Activated CD8-positive, alpha-beta memory T cell treated with anti-CD3 and anti-CD28 coated beads, Interleukin-2, amount 50 U/mL, for 48 hours (primary cell): ENCODE measurements at places on chromosomes 12 and 14.
A peak's percentile ranks its signal among the peaks of the same experiment; 100 is the strongest.

DNA sequence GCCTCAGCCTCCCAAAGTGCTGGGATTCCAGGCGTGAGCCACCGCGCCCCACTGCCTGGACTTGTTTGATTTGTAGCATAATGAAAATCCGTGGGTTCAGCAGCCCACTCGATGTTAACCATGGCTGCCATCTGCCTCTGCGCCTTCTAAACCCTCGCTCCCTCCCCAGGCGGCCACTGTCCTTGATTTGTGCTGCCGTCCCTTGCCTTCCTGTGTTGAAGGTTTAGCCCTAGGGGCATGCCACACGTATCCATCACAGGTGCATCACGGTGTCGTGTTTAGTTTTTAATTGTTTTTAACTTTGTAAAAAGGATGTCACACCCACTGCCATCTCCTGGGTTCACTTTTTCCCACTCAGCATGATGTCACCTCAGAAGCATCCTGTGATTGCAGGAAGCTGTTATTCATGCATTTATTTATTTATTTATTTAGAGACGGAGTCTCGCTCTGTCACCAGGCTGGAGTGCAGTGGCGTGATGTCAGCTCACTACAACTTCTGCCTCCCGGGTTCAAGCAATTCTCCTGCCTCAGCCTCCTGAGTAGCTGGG is 24.5 kb upstream of the ULK1 start:
- DNase-seq = no peak

GRCh38 chr12:6753772-6754356 is 923 bp upstream of the MLF2 start:
- DNase-seq = no peak

GRCh38 chr12:47120736-47121135 is 41.0 kb upstream of the AMIGO2 start:
- DNase-seq = no peak

GRCh38 chr12:60263161-60263560 is 667.3 kb downstream of the SLC16A7 start:
- DNase-seq = no peak

- DNase-seq = no peak
Observed at GRCh38 chr12:110111476-110112334, 12.5 kb upstream of the IFT81 start.

GRCh38 chr12:68237078-68237477 is 11.5 kb upstream of the IL26 start:
- DNase-seq = no peak

DNA sequence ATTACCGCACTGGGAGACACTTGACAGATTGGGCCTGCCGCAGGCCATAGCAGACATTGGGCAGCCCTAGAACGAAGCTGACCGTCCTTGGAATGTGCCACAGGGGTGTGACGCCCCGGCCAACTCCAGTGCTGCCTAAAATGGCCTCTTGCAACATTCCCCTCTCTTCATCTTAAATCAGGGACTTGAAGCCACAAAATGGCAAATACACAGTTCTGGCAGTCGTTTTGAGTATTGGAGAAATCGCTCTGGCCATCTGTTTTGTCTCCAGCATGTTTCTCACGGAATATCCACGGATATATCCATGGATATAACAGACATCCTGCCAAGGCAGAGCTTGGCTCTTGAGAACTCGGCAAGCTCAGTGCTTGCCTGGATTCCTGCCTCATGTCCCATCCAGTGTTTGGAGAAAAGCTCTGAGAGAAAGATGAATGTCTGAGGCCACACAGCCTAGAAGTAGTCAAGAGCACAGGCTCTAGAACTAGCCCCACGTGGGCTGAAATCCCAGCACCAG is 158.4 kb downstream of the CHST11 start:
- no peak for DNase-seq

- DNase-seq = no peak
Observed at GRCh38 chr12:54040148-54040494, 7.3 kb downstream of the HOXC5 start.

GRCh38 chr12:92191061-92191460 is 45.4 kb upstream of the BTG1 start:
- DNase-seq = no peak

DNA sequence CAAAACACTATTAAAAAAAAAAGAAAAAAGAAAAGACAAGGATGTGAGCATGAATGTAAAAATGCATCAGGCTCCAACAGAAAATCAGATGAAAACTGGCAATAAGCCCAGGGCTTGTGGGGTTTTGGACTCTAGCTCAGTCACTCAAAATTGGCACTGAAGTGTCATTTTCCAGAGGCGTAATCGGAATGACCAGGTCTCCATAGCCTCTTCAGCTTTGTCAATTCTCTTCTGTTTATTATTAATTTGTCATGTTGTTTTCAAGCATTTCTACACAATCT is 137.2 kb upstream of the TRHDE start:
- DNase-seq = no peak

DNA sequence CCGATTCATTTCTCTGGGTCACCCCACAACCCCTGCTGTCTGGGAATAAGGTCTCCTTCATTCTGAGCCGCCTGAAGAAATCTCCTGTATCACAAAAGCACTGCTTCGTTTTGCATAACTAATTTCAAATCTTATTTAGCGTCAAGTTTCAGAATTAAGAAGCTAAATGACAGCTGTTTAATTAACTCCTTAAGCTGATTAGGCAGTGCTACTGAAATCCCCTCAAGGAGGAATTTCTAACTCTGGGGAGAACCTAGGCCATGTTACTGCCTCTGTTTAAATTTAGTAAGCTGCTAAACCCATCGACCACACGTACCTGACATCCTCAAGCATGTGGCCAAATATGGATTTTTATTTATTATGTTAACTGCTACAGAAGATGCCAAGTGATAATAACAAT is 373.6 kb downstream of the GLT1D1 start:
- DNase-seq = no peak

DNA sequence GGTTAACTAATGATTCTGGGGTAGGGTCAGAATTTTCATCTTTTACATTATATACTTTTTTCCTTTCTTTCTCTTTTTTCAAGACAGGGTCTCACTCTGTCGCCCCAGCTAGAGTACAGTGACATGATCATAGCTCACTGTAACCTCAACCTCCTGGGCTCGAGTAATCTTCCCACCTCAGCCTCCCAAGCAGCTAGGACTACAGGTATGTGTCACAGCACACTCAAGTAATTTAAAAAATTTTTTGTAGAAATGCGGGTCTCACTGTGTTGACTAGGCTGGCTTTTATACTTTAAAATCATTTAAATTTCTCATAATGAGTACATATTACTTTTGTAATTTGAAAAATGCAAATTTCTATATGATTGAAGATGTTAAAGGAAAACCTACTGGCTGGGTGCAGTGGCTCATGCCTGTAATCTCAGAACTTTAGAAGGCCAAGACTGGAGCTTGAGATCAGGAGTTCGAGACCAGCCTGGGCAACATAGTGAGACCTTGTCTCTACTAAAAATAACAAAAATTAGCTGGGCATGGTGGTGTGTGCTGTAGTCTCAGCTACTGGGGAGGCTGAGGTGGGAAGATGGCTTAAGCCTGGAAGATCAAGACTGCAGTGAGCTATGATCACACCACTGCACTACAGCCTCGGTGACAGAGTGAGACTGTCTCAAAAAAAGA is 25.7 kb downstream of the R3HDM2 start:
- no peak for DNase-seq

DNA sequence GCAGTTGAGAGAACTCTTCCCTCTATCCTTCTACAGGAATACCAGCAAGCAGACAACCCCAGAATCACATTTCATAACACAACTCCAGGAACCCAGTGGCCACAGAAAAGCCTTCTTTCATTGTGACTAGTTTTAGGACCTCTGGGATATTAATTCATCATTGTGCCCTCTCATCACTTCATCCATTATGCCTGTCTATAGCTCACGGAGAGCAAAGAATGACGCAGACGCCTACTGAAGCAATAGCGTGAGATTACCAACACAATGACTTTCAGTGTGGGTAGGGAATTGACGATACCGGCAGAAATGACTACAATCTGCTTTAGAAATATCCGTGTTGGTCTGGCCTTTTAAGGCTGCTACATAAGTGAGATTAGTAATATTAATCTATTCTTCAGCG is 158.1 kb upstream of the FOXG1 start:
- no peak for DNase-seq

- DNase-seq = no peak
Observed at GRCh38 chr14:83706231-83706954, 1823.6 kb upstream of the FLRT2 start.

DNA sequence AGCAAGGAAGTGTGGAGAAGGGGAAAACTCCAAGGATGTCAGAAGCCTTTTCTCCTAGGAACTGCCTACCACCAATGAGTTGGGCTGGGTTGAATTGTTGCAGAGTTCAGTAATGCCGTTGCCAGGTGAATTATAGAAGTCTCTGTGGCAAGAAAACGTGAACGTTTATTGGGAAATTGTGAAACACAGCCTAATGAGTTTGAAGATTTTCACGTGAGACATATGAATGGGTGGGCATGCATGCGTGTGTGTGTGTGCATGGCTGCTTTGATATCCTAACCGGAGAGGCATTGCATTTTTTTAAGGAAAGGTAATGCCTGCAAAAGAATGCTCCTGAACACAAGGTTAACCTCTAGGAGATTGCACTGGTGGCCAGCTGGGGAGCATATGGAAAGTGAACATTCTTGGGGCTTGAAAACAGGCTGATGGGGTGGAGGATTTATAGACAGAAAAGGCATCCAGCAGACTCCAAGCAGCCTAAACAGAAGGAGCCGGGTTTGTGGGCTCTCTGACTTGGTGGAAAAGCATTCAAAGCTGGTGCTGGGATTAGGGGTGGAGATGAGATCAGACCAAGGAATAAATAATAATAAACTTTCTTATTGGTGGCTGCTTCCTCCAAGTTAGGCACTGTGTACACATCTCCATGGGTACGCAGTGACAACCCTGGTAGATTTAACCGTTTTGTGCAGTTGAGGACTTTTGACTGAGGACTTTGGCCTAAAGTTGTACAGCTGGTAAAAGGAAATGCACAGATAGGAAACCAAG is 67.8 kb downstream of the NTF3 start:
- no peak for DNase-seq

- DNase-seq = peak; percentile 78
Observed at GRCh38 chr14:105294142-105294597, 6.6 kb downstream of the BRF1 start.

GRCh38 chr12:121189131-121189530 is 20.8 kb upstream of the P2RX4 start:
- no peak for DNase-seq

GRCh38 chr12:103645202-103645601 is 58.1 kb downstream of the STAB2 start:
- DNase-seq = no peak

DNA sequence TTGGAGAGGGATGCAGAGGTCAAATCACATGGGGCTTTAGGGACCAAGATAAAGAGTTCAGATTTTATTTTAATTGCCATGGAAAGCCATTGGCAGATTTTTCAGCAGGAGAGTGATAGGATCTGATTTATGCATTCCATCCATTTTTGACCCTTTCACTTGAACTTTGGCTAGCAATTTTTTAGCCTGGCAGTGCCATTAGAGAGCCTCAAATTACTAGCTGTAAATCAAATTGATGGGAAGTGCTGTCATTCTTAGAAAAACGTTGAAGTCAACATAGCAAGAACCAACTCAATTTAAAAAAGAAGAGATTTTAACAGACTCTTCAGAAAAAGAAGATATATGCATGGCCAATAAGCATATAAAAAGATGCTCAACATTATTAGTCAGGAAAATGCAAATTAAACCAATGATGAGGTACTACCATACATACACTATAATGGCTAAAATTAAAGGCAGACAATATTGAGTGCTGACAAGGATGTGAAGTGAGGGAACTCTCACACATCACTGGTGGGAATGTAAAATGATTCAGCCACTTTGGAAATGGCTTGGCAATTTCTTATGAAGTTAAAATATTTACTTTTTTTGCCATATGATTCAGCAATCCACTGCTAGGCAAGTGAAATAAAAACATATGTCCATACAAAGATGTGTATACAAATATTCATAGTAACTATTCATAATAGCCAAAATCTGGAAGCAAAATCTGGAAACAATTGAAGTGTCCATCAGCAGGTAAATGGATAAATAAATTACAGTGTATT is 89.7 kb downstream of the PTCSC3 start:
- no peak for DNase-seq

DNA sequence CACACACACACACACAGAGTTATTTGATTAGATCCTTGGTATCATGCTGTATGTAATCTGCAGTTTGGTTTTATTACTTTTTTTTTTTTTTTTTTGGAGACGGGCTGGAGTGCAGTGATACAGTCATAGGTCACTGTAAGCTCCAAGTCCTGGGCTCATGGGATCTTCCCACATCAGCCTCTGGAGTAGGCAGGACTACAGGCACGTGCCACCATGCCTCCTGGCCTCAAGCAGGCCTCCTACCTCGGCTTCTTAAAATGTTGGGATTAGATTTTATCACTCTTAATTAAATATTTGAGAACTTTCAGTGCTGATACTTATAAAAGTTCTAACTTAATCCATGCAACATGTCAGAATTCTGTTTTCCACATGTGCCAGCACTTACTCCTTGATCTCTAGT is 31.3 kb upstream of the PSEN1 start:
- no peak for DNase-seq

- DNase-seq = no peak
Observed at GRCh38 chr12:80977346-80977745, 39.6 kb upstream of the LIN7A start.

GRCh38 chr12:86526060-86526595 is 269.9 kb upstream of the MGAT4C start:
- no peak for DNase-seq

GRCh38 chr12:125178222-125178621 is 113.0 kb downstream of the AACS start:
- DNase-seq = no peak

- DNase-seq = no peak
Observed at GRCh38 chr12:69397978-69398377, 38.4 kb downstream of the YEATS4 start.

- DNase-seq = no peak
Observed at GRCh38 chr14:90742729-90743128, 73.5 kb downstream of the TTC7B start.

GRCh38 chr12:116089080-116089479 is 188.4 kb downstream of the MED13L start:
- DNase-seq = no peak

DNA sequence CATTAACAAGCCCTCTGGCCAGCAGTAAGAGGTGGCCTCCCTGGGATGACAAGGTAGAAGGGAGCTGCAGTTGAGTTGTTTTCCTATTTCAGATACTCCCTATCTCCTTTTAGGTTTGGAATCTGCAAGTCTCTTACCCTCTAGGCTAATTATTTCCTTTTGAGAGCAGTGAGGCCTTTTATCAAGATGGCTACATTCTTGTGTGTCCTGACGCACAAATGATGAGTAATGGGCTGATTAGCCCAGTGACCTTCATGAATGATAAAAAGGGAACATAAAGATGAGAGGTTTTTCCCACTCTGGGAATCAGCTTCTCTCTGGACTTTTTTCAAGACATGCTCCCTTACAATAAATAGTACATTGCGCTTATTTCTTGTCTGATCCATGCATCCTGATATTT is 22.9 kb downstream of the DYRK2 start:
- DNase-seq = no peak

- no peak for DNase-seq
Observed at GRCh38 chr12:100593490-100593889, 20.0 kb downstream of the GAS2L3 start.

DNA sequence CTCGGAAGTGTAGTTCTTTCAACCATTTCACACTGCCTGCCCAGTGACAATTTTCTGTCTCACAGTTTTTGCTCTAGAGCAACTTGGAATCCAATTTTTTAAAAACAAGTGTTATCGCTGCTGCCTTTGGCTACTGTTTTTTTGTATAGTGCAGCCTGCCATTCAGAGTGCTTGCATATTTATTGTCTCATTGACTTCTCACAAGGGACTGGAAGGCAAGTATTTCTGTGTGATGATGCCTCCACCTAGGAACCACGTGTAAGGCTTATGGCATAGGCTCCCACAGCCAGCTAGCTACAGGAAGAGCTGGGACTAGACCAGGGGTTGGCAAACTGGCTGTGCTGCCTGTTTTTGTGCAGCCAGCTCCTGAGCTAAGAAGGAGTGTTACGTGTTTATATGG is 903 bp downstream of the PARPBP start:
- DNase-seq = no peak
